ENCODE measurements at places on chromosomes 1 and 21.

DNA sequence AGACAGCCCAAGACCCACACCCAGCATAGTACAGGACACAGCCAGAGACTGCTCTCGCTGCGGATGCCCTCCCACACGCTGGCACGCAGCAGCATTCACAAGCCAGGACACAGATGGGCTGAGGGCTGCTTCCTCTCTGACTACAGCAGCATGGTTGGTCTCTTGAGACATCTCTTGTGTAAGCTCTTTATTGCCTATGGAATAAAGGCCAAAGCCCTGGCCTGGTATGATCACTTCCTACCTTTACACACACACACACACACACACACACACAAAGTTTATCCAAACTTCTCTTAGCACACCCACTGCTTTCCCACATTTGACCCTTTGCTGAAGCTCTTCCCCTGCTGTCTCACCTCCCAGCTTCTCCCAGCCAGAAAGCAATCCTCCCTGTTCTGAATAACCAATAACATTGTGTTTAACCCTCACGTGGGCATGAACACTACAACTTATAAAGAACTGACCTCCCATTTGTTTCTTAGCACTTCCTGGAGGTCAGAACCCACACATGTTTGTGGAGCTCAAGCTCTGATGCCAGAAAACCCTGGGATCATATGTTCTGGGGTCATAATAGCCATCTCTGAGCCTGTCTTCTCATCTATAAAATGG lies 1.2 kb upstream of the LUZP1 start:
- DNase-seq, result no peak

DNA sequence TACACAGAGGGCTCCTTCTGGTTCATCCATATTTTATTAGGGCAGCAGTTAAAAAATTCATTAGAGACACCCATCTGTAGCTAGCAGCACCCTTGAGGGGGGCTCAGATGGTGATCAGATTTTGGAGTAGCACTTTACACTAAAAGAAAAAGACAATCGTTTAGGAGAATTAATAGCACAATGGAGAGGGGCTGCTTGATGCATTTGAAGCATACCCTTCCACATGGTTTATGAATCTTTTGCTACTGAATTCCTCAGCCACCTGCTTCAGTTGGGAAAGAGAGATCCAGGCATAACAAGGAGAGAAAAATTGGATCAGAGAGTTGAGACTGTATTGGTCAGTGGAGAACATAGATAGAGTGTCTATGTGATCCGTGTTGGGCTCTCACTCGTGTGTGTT lies 54.4 kb downstream of the DISC1 start:
- no peak for DNase-seq

GRCh38 chr1:40709802-40710278 lies 18.3 kb downstream of the NFYC start:
- DNase-seq, result no peak

- DNase-seq, result no peak
These were observed 125.6 kb downstream of the KCNN3 start for GRCh38 chr1:154744352-154745035.
